NCI-H526 treated with DMSO at 0.1 percent for 48 hours (cell line): ENCODE measurements at places on chromosomes 5 and 9.

DNA sequence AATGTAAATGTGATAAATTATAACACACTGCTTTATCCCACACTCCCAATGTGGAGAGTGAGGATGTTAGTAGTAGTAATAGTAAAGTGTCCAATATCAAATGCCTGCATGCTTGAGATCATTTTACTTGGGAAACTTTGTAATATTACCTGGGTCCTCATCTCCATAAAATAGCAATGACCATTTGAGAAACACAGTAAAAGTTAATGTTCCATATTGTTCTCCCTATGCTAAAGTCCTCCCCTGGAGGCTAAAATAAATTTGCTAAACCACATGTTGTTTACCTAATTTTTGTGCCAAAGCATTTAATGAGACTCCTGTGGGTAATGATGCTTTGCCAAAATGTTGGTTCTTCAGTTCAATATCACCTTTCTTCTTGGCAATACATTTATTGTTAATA is 291.2 kb downstream of the CDH10 start:
- DNase-seq: no peak

DNA sequence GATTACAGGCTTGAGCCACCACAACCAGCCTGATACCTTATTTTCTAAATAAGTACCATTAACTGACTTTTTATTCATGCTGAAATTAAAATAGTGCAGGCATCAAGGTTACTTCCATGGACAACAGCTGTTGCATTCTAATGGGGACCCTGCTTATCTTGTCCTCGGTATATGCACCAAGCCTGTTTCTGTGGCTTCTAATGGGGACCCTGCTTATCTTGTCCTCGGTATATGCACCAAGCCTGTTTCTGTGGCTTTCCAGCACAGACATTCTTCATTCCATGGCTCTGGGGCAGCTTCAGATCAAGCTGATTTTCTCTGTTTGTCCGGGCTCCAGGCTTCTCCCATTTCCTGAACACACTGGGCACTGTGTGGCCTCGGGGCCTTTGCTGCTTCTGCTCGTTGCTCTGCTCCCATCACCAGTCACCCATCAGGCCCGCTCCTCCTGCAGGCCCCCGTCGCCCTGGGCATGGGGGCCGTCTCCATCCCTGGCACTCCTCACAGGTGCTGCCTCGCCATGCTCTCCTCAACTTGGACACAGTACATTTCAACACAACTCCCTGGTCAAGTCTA is 30.7 kb downstream of the ZNF354A start:
- DNase-seq: no peak

DNA sequence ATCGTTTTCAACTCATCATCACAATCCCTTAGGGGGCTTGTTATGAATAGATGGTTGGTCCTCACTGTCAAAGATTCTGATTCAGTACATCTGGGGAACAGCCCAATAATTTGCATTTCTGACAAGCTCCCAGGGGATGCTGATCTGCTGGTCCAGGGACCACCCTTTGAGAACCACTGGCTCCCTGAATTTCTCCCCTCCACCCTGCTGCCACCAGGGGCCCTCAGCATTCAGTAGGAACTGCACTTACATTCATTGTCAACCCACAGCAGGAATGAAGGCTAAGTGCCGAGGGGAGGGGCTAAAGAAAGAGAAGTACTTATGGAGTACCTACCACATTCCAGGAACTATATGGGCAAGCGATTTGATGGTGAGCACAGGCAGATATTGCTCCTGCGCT is 85.9 kb downstream of the BOD1 start:
- no peak for DNase-seq

- no peak for DNase-seq
Measured at GRCh38 chr5:92092239-92092638, 709.1 kb upstream of the ARRDC3 start.

GRCh38 chr5:58117542-58117941 is 342.3 kb downstream of the PLK2 start:
- no peak for DNase-seq

GRCh38 chr9:72863456-72864094 is 89.3 kb downstream of the ALDH1A1 start:
- DNase-seq: no peak

DNA sequence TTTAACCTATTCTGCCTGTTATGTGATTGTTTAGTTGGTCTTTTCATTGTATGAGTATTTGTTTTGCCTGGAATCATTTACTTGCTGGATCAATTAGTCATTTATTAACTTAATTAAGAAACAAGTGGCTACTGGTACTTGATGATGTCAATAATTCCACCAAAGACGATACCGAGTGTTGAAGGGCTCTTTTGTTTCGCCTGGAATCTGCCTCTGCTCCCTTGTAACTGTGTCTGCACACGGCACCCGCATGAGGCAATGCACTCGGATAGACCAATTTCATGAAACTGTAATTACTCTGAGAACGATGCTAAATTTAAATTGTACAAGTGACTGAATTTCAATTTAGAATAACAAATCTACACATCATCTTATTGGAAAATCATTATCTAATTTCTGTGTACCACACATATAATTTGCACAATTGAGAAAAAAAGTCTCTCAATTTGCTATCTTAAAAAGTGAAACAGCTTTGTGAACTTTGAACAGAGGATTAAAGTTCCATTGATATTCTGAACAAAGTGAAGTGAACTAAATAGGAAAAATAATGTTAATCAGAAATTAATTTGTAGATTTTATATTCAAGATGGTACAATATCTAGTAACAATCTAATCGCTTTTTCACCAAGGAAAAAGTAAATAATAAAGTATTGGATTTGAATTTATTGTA is 143.2 kb downstream of the CTNND2 start:
- DNase-seq: no peak

- DNase-seq: no peak
Measured at GRCh38 chr5:75948438-75948837, 134.7 kb upstream of the SV2C start.

- DNase-seq: no peak
Measured at GRCh38 chr9:124098141-124098905, 86.8 kb downstream of the LHX2 start.

DNA sequence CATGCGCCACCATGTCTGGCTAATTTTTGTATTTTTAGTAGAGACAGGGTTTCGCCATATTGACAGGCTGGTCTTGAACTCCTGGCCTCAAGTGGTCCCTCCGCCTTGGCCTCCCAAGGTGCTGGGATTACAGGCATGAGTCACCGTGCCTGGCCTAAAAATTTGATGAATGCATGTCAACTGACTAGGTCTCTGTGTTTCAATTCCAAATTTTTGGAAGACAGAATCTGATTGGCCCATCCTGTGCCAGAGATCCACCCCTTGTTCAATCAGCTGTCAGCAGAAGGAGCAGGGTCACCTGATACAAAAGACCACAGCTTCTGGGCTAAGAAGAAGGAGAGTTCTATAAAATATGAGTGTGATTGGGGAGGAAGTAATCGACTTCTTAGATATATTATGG is 43.5 kb upstream of the COL15A1 start:
- DNase-seq: no peak

GRCh38 chr5:16064135-16064893 is 115.3 kb downstream of the MARCHF11 start:
- no peak for DNase-seq

DNA sequence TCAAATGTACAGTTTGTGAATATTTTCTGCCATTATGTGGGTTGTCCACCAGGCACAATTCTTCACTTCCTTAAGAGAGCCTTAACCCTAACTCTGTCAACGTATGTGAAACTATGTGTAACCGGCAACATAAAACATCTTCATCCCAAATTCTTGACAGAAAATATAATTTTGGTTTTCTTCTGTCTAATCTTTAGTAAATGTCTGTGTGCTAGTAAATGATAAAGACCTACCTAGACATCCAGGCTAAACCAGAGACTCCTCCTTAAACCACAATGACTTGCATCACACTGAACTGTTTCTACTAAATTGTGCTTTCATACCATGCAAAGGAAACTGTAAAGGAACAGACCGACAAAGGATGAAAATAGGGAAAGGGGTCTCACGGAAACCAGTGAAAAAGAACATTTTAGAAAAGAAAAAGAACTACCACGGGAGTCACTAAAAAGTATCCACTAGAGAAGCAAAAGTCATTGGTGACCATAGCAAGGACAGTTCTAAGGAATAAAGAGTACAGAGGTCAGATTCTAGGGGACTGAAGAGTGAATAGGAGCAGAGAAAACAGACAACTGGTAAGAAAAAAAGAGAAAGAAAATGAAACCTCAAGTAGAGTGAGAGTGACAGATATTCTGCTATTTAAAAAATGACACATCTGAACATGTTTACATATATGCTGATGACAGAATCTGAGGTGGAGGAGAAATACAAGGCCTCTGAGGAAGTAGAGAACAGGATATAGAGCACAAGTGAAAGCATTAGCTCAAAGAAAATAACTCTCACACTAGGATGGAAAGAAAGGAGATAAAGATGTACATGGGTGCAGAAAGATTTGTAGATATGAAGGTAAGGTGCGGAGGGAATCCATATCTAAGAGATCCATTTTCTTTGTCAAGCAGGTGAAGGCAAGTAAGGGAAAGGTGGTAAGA is 49.4 kb downstream of the FNIP1 start:
- no peak for DNase-seq
